GM23338 (cell line): ENCODE measurements at places on chromosomes 4 and X.

GRCh38 chrX:116824785-116825184 lies 362.0 kb upstream of the CT83 start:
- peak; percentile 24 for DNase-seq

GRCh38 chrX:40632199-40632598 lies 9.0 kb downstream of the MPC1L start:
- no peak for DNase-seq

- no peak for DNase-seq
Observed at GRCh38 chrX:103066606-103067005, 2.6 kb upstream of the BEX1 start.

DNA sequence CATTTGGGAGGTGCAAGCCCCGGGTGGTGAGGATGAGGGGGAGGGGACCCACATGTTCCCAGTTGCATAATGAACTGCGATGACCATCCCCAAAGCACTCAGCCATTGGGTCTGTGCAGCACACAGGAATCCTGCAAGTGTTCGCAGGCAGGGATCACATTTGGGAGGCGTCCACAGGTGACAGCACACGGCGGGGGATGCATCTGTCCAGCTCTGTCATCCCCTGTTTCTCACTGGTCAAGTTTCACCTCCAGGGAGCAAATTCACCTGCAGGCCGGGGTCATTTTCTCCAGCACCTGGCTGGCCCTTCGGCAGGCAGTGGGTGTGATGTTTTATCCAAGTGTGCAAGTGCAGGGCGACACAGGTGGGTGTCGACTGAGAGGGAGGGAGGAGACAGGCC lies 33.3 kb upstream of the SORCS2 start:
- no peak for DNase-seq

DNA sequence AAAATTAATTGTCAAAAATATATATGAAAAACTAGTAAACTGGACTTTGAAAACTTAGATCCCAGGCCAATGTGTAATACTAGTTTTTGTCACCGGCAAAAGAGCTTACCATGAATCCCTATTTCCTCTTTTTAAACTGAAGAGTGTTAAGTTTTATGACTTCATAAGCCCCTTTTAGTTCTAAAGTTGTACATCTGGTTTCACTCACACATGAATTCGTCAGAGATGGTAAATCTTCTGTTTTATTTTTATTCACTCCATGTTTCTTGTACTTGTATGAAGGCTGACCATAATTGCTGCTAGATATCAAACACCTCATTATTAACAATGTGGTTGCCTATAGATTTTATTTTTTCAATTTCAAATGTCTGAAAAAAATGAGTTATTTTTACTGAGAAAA lies 827.9 kb downstream of the PCDH7 start:
- no peak for DNase-seq

DNA sequence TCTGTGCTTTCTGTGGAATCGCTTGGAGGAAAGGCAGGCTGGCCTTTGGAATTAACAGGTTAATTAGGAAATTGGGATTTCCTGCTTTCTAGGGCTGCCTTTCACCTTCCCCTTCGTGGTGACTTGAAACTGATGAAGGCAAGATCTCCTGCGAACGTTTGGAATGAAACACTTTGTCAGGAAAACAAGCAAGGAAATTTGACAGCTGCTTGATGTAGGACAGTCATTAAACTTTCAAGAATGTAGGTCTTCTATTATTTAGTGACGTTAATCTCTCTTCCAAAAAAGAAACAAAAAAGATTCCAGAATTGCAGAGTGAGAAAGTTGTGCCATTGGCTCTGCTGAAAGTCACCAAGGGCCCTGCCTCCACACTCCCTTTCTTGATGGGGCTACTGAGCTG lies 155.7 kb upstream of the SCML1 start:
- DNase-seq, result no peak

DNA sequence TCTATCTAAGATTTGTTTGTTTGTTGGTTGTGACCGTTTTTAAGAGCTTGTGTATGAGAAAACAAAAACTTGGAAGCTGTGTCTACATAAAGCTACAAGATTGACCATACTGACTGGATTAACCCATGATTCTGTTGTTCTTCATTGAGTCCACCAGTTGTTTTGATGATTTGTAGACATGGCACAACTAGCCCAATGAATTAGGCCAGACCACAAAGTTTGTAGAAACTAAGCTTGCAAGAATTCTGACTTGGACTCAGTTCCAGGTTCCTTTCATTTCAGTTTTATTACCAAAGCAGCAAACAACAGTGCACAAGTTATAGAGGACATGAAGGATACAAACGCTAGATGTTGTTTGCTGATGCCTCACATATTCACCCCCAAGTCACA lies 119.3 kb downstream of the RASGEF1B start:
- no peak for DNase-seq

GRCh38 chr4:21447301-21448054 lies 501.1 kb downstream of the KCNIP4 start:
- peak; percentile 36 for DNase-seq

DNA sequence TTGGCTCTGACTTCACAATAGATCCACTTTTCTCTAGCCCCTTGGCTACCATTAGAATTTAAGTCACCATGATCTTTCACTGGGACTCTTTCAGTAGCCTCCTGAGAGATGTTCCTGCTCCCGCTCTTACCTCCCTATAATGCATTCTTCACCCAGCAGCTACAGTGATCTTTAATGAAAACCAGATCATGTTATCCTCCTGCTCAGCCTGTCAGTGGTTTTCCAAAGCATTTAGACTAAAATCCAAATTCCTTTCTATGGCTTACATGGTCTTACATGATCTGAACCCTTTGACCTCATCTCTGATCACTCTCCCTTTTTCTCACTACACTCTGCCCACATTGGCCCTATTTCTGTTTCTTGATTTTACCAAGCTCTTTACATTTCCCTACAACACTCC lies 18.3 kb upstream of the RPS6KA3 start:
- no peak for DNase-seq

GRCh38 chr4:78691971-78692821 lies 84.0 kb upstream of the BMP2K start:
- no peak for DNase-seq

- no peak for DNase-seq
Observed at GRCh38 chr4:183832776-183833450, 72.2 kb upstream of the STOX2 start.

DNA sequence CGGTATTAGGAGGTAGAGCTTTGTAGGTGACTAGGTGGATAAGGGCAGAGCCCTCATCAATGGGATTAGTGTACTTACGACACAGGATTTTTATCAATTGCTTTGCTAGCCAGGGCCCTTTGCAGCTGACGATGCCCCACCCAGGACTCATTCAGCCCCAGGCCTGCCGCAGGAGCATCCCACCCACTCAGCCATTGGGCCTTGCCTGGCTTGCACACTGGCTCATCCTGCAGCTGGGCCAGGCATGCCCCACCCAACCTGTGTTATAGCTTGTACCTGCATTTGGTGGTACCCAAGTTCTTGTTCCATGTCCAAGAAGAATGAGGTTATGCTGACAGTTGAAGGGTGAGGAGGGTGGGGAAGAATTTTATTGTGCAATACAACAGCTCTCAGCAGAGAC lies 317.5 kb downstream of the PPARGC1A start:
- no peak for DNase-seq

GRCh38 chrX:153681175-153681574 lies 6.6 kb upstream of the SLC6A8 start:
- DNase-seq, result no peak

GRCh38 chrX:118536687-118537461 lies 41.3 kb downstream of the DOCK11 start:
- peak; percentile 65 for DNase-seq

DNA sequence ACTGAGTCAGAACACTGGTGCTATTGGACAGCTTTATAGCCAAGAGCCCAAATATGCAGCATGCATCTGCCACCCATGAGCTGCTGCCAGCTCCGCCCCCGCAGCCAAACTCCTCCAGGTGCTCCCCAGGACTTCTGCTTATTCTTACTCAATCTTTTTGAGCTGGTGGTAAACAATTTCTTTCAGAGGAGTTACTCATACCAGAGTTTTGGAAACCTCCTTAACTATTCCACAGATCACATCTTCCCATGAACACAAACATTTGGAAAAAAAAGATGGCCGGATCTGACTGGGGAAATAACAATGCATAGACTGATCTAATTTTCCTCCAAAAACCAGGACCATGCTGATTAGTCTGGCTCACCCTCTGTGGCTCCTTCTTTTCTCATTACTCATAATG lies 399.9 kb downstream of the GPM6A start:
- no peak for DNase-seq

DNA sequence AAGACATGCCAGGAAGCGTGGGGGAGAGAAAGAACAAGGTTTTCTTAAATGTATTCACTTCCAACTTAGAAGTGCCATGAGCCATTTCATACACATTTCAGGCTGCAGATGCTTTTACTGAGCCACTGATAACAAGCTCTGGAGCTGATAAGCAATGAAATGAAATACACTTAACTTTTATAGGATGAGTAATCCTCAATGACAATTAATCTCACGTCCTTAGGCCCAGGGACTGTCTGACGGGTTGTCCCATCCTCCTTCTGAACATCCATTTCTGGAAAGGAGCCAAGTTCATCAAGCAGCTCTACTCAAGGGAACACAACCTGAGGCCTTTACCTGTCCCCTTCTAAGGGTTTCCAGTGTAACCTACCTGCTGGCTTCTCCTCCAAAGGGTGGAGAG lies 121.2 kb downstream of the PARM1 start:
- no peak for DNase-seq

DNA sequence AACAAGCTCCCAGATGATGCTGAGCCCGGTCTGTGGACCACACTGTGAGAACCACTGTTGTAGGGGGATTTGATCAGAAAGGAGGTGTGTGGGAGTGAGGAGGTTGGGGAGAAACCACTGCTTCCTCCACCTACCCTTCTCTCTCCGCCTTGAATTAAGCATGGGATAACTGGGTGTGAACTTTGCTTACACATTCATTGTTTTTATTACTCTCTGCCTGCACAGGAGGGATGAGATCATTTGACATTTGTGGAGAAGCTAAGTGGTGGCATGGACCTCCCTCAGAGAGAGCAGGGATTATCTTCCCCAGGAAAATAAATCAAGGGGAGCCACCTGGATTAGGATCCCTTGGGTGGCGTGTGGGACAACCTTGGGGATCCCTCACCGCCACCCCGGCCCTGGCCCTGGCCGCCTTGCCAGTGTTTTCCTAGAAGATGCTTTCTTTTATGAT lies 212.1 kb upstream of the ATP6AP2 start:
- DNase-seq, result no peak

GRCh38 chrX:114635986-114636385 lies 52.1 kb downstream of the HTR2C start:
- DNase-seq, result peak; percentile 9

DNA sequence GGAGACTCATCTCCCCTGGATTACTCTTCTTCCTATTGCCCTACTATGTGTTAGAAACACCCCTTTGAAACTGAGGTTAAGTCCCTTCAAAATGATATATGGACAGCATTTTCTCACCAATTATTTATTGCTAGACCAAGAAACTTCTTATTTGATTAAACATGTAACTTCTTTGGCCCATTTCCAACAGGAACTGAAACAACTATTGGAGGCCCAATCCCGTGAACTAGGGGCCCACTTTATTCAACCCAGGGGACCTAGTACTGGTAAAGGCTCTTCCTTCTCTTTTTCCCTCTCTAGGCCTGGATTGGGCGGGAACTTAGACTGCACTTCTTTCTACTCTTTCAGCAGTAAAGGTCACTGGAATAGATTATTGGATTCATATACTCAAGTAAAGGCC lies 16.7 kb upstream of the COL25A1 start:
- no peak for DNase-seq

DNA sequence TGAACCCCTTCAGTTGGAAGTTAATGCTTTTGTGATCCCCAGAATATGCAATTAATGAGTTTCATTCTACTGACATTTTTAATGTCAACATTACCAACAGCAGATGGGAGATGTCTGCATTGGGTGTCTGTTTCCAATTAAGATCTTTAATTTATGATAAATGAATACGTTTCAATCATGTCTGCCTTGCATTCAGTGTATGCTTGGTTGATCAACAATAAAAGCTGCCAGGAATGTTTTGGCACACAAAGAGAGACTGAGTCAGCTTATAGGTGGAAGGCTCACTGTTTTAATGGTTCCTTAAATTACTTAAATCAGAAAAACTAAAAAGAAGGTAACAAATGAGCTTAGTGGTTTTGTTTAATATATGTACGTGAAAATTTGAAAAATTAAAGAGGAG lies 359.9 kb upstream of the CNKSR2 start:
- DNase-seq, result no peak

GRCh38 chrX:42269186-42269585 lies 345.8 kb upstream of the CASK start:
- DNase-seq, result no peak

DNA sequence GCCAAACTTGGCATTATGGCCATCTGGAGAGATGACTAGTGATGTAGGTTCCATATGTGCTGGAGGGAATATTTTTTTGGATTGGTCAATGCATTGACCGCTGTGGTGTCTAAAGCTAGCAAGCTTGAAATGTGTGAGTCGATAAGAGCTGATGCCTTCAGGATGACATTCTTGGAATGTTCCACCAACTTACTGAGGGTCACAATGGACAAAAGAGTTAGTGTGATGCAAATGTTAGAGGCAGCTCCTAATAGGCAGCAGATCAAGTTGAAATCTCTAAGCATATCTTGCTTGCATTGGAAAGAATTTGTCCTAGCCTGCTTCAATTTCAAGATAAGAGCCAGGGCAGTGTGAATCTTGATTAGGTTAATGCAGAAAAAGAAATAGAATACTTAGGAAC lies 210.4 kb upstream of the AFF2 start:
- DNase-seq, result peak; percentile 30

DNA sequence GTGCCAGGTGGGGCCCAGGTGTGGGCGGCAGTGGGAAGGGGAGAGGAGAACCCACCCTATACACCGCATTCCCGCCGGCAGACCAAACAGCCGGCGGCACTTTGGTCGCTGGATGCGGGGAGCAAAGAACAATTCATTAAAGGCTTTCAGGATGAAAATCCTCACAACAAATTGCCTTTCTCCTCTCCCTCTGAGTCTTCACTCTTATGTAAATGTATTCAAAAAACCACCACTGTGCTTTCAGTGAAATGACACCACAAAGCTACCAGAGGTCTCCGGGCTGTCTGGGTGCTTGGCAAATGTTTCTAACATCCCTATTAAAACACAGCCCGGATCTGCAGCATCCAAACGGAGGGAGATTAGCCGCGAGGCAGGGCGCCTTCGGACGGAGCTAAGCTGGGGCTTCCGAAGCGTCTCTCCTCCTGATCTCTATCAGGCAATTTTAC lies 171.8 kb upstream of the TBL1X start:
- DNase-seq, result peak; percentile 74

DNA sequence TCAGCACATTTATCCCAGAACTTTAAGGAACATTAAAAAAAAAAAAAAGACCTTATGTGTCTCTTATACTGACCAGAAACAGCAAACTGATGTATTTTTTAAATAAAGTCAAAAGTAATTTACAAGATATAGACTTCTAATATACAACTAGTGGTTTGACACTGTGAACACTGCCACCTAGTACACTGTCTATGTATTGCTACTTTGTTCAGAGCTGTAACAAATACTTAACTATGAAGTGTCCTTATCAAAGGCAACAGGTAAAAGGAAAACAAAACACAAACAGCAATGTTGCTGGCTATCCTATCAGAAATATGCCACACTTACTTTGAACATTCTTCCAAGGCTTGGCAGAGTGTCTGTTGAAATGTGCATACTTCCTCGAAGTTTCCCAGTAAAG lies 60.4 kb downstream of the CD40LG start:
- DNase-seq, result no peak

GRCh38 chr4:174613979-174614378 lies 91.7 kb upstream of the HPGD start:
- DNase-seq, result no peak

GRCh38 chrX:78321809-78322208 lies 5.6 kb downstream of the CYSLTR1 start:
- DNase-seq, result no peak
